ENCODE measurements at places on chromosomes 7 and 10.

- no peak for DNase-seq
These were observed 696.9 kb upstream of the NRP1 start for GRCh38 chr10:34031400-34031799.

- DNase-seq, result no peak
These were observed 146.6 kb downstream of the WDR11 start for GRCh38 chr10:120997756-120998155.

- no peak for DNase-seq
These were observed 73.9 kb downstream of the IGF2BP3 start for GRCh38 chr7:23396222-23397015.

DNA sequence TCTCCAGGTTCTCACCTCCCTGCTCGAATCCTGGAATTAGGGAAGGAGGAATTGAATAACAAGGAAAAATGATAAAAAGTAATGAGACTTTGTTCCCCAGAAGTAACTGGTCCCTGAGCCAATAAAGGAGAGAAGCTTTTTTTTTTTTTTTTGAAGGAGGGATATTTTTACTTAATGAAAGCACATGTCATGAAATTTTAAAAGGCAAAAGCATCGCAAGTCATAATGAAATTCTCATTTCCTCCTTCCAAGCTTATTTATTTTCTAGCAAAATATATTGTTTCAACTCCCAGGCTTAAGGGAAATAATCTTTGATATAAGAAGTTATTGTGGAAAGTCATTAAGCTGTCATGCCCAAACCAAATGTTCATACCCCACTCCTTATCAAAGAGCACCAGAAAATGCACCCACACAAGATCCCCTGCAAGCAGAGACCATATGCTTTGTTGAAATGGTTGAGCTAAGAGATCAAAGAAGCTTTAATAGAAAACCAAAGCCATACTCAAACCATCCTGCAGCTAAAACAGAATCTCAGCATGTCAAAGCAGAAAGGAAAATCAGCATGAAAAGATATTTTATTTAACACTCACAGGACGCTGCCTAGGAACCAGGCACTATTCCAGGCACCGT, 16.7 kb upstream of the ABCC2 start:
- DNase-seq, result no peak

DNA sequence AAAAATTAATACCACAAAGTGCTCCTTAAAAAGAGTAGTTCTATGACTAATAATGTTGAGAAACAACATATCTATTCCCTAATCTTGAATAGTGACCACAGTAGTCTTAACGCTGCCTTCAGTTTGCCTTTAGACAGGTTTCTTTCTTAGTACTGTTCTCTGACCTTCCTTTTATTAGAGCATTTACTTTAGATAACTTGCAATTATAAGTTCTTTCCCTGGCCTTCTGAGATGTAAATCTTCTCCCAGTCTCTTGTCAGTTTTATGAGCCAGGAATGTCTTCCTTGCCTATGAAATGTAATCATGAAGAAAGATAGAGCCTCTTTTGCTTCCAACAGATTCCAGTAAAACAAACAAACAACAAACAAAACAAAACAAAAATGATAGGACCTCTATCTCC, 1119.8 kb upstream of the LRRTM3 start:
- DNase-seq, result no peak

GRCh38 chr10:120971671-120972070, 120.5 kb downstream of the WDR11 start:
- DNase-seq, result no peak

GRCh38 chr10:73529089-73529832, 33.4 kb upstream of the PPP3CB start:
- peak; percentile 80 for DNase-seq

DNA sequence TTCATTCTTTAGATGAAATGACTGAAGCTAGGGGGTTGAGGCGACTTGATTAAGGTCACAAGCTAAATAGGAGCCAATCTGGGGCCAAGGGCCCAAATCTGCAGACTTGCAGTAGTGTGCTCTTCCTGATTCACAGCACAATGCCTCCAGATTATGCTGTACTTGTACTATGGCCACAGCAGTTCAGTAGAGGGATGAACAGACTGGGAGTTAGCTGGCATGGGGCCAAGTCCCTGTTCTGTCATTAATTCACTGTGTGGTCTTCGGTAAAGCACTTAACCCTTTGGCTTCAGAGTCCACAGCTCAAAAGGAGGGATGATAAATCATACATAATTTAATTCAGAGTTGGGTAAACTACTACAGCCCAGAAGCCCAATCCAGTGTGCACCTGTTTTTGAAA, 196.8 kb downstream of the XPNPEP1 start:
- DNase-seq, result no peak

DNA sequence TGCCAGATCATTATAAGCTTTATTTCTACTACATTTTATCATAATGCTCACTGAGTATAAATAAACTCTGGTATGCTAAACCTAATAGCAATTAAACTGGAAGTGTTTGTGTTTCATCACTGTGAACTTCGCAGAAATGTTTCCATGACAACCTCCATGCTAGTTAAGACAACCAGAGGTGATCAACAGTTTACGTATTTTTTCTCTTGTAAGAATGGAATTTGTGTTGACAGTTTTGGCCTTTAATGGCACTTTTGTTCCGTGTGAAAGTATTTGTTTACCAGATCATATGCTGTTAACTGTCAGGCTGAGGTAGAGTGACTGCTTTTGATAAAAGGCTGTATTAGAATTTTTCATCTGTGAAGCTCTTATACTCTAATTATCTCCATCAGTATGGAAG, 212.1 kb upstream of the PPP1R3A start:
- DNase-seq, result no peak

All from LoVo (cell line).